PC-9 (cell line): ENCODE measurements at places on chromosomes 7 and 10. TPM values are rescaled to one million over a fixed set of nuclear protein-coding genes. Genes with fewer than 3 reads are reported as not detected.
A peak's percentile ranks its signal among the peaks of the same experiment; 100 is the strongest.

PHKG1 gene
- 2.7 and 3.9 TPM in 2 replicates for total RNA-seq

IMPDH1 gene
- 119 and 123 TPM in 2 replicates for total RNA-seq

CPA1 gene
- not detected in 2 replicates for total RNA-seq

FAM13C gene
- not detected in 2 replicates for total RNA-seq

DNA sequence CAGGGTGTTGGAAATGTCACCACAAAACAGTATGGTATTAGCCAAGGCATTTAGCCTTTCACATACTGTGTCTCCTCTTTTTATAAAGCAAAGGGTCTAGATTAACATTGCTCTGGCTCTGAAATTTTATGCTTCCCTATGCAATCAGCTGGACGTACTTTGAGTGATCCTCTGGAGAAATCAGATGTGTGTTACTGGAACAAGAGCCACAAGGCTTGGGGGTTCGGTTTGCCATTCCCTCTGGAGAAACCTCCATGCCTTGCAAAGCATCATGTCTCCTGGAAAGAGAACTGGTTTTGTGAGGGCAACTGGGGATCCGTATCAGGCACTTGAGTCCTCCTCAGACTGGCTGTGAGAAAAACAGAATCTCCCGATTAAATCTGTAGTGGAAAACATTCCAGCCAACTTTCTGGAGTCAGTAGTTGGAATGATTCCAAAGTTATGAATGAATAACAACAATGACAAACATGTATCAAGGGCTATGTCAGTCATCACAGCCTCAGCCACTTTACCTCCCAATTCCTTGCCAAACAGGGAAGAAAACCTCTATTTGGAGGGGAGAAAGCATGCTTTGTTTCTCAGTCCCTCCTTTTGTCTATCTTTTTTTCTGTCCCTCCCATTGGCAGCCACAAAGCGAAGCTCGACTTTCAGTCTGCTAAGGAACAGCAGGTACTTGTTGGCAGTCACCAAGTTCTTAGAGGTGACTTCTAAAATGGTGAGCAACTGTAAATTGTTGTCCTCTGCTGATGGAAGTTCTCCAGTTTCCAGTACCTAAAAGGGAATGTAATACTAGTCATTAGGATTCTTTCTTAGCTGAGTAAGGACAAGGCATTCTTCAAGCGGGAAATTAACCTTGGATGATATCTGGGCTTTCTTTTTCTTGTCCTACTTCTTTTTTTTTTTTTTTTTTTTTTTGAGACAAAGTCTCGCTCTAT lies 864.8 kb upstream of the AUTS2 start:
- peak; percentile 46 for DNase-seq

GRCh38 chr7:121084748-121085336 lies 96.3 kb downstream of the CPED1 start:
- DNase-seq: peak; percentile 83

DNA sequence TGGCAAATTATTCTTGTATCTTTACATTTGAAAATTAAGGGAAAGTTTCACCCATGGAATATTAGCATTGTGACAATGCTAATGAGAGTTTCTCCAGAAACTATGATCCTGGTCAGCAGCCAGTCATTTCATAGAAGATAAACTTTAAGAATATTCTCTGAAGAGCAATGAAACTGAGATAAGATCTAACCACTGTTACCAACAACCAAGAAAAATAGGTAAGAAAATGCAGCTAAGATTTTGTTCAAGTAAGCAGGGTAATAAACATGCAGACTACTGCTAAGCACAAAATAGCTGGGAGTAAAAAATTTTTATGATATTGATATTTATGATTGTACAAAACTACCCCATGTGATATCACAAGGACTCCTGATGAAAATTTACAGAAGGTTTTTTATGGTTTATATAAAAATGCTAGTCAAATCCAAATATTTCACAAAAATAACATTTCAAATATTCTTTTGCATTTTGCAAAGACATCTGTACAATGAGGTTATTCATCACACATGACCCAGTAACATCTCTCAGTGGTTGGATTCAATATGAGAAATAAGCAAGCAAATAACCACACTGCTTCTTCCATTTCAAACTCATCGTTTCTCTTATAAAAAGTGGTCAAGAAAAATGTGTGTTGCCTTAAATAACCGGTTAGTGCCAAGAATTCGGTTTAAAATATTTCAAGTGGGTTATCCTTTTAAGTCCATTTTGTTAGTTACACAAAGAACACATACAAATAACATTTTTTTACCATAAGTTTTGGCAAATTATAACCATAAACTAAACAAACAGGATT lies 251.6 kb downstream of the DIP2C start:
- DNase-seq: no peak

- peak; percentile 48 for DNase-seq
Measured at GRCh38 chr10:75108684-75109458, 2.6 kb upstream of the SAMD8 start.

DNA sequence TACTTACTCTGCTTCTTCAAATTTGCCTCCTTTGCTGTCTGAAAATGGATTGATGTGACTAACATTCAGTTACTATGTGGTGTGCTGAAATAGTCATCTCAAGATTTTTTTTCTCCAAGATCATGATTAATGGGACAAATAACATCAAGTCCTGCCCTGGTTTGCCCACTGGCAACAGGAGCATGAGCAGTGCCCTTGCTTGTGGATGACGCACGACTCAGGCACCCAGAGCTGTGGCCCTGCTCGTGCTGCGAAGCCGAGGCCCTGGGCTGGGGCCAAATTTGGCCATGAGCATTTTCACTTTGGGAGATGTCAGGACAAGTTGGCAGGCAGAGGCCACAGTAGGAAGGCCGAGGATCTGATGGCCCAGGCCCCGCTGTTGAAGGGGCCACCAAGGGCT lies 239.8 kb upstream of the IGFBP3 start:
- peak; percentile 48 for DNase-seq

GRCh38 chr10:72009425-72010081 lies 45.4 kb downstream of the CHST3 start:
- DNase-seq: no peak

DNA sequence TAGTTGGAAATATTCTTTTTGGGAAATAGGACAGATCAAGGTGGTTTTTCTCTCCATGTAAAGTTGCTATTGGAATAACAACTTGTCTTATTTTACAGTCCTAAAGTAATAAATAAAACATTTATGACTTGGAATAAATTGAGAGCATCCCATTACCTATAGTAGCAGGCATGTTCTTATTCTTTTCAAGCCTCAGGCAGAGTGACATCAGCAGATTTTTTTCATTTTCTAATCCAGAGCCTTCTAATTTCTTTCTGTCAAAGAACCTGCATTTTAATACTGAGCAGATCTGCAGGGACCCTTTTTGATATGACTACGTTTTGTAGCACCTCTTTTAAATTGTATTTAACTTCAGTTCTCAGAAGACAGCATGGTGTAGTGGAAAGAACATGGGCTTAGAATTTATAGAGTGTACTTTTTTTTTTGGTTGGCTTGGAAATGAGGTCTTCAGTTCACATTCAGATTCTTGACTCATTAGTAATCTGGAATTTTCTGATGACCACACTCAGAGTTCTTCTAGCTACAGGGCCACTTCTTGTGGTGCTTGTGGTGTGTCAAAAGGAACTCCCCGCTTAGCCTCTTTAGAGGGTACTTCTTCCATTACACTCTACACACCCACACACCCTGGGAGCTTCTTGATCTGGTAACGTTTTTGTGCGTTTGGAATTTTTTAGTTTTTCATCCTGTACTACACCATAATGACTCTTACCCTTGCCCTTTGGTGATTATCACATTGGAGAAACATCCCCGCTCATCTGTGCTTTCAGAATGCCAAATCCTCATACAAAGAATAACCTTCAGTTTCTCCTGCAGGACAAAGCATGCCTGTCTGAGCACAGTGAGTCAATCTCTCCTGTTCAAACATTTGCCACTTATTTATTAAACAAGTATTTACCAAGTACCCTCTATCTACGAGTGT lies 34.6 kb downstream of the AGK start:
- peak; percentile 51 for DNase-seq

DNA sequence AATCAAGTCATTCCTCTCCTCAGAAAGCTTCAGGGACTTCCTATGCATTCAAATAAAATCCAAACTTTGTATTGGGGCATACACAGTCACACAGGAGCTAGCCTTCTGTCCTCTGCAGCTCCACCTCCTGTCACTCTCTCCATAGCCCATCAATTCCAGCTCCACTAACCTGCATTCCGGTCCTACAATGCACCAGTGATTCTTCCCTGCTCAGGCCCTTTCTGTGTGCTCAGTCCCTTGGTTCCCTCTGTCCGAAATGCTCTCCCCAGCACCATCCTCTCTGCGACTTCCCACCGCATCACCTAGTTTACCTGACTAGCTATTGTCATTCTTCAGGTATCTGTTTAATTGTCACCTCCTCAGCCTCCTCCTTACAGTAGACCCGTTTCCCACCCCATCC lies 26.4 kb upstream of the YAE1 start:
- no peak for DNase-seq

DNA sequence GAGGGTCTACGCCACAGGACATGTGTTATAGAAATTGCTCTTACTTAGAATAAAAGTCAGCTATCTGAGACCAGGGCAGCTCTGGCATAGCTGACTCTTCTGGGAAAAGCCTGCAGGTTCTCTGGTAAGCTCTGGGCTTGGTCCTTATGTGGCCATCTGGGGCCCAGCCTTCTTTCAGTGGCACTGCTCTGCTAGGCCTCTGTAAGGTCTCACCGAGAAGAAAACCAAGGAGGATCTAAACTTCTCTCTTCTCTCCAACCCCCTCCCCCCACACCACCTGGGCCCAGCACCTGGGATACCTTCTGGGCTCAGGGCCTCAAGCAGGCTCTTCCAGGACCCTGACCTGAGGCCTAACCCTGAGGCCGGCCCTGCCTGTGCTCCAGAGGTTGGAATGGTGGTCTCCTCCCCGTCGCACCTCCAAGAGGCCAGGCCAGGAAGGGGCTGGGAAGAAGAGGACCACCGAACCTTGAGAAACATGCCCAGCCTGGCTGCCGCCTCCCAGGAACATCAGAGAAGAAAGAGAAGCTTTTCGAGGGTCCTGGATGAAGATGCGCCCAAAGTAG lies 323.6 kb downstream of the GFRA1 start:
- no peak for DNase-seq

- DNase-seq: no peak
Measured at GRCh38 chr10:31204090-31204489, 114.9 kb upstream of the ZEB1 start.

- no peak for DNase-seq
Measured at GRCh38 chr7:19930851-19931250, 157.4 kb upstream of the TMEM196 start.

DNA sequence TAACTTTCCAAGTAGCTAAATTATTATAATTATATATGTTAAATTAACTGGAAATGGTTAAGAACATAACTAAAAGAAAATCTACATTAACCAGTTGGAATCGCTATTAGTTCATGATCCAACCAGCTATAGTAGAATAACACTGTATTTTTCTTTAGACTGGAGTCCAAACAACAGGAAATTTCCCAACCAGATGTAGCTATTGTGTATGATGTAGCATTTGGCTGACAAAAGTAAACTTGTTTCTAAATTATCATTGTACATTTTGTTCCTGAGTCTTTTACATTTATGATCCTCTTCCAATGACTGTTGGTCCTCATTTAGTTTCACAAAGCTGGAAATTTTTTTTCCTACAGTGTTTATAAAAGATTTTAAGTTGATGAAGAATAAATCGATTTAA lies 62.1 kb downstream of the PAPSS2 start:
- DNase-seq: no peak

DNA sequence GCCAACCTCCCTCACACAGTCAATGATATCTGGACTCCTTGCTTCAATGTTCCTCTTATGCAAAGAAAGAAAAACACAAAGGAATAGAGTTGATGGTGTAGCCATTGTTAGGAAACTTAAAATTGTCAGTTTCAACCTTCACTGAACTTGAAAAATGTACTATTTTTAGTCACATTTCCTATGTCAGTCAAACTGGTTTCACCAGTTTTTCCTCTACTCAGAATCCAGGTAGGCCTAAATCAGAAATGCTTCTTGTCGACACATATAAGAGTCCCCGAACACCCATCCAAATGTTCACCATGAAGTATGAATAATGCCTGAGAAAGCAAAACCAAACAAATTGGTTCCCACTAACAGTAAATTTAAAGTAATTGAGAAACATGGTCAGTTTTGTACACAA lies 42.4 kb upstream of the ZMYND11 start:
- DNase-seq: peak; percentile 79
